Stimulated activated CD4-positive, alpha-beta T cell treated with anti-CD3 and anti-CD28 coated beads, Interleukin-2, amount 100 ng/mL, for 4 hours (primary cell): ENCODE measurements at places on chromosomes 12 and 14.

DNA sequence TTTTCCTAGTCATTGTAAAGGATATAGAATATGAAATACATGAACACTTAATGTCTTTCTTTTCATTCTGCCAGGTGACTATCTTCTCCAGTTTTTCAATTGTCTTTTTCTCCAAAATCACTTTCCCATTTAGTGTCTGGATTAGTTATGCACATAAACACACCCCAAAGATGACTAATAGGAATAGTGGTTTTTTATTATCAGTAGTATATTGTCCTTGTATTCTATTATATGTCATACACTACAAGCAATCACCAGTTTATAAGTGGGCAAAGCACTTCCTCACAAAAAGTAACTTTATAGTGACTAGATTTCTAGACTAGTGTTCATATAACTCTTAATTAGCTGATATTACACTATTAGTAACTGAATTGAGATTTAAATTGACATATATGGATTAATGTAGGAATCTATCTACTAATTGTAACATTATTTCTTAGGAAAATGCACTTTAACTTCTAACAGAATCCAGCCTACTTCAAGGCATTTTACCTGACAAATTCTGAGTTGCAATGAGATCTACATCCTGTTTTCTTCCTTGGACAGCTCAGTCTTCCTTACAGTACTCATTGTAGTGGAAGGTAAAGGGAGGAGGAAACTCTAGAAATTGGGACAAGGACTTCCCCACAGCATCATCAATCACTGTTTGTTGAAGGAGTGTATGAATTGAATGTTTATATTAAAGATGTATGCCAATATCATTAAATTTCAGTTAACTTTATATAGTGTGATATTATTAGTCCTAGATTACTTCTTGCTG is 186.1 kb upstream of the GARIN2 start:
- no peak for DNase-seq

DNA sequence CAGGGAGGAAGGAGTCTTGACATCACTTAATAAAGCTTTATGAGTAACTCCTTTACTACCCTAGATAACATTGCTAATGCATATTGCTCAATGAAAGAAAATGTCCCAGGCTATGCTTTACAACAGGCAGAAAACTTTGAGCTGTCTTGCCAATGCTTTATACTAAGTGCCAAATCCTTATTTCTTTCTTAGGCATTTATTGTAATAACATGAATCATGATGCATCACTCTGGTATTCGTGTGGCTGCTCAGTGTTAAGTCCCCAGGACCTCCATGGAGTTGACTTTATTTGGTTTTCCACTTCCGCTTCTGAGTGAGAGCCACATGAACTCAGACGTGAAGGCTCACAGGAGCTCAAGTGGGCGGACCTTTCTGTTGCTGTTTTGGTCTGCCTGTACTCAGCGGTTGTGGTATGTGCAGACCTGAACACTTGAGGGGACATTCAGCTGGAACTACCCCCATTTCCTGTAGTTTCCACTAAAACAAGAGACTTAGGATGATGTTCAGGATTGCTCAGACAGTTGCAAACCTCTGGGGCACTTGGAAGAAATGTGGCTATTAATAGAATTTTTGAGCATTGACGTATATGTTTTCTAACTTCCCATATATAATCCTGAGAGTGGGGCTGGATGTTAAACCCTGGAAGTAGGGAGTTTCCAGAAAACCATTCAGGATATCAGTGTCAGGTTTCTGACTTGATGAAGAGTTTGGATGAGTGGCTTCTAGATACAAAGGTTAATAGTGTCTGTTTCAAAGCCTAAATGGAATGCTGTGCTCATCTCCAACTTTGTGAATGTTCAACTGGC is 258.6 kb downstream of the MSRB3 start:
- no peak for DNase-seq

- DNase-seq = no peak
Measured at GRCh38 chr12:20213723-20214625, 154.4 kb upstream of the PDE3A start.

DNA sequence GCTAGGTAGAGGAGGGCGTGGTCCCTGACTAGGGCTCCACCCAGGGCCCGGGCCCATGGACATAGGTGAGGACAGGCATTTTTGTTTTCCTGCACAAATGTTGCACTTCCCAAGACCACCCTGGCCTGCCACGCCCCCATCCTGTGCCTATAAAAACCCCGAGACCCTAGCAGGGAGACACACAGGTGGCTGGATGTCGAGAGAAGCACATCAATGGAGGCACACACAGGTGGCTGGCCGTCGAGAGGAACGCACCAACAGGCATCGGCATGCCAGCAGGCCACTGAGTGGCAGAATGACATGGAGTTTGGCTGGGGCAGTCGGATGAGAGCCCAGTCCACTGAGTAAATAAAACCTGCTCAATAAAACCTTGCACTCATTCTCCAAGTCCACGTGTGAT is 157.9 kb upstream of the ABCD2 start:
- no peak for DNase-seq

- DNase-seq = no peak
Measured at GRCh38 chr12:112939761-112940381, 1.6 kb downstream of the OAS3 start.

DNA sequence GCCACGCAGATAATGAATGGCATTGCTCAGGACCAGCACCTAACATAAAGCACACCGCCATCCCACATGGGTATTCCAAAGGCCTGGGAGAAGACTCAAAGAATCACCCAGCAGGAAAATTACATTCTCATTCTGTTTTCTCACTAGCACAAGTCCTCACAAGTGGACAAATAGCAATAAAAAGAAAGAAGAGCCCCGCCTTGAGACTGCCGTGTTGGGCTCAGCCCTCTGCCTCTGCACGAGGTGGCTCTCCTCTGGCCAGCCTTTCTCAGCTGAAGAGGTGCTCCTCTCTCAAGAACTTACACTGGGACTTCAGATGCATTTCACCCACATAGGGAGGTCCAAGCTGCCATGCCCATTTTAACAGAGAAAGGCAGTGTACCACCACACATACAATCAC is 207.5 kb downstream of the SPTSSA start:
- DNase-seq = no peak

GRCh38 chr14:54120260-54120659 is 163.6 kb upstream of the BMP4 start:
- no peak for DNase-seq

DNA sequence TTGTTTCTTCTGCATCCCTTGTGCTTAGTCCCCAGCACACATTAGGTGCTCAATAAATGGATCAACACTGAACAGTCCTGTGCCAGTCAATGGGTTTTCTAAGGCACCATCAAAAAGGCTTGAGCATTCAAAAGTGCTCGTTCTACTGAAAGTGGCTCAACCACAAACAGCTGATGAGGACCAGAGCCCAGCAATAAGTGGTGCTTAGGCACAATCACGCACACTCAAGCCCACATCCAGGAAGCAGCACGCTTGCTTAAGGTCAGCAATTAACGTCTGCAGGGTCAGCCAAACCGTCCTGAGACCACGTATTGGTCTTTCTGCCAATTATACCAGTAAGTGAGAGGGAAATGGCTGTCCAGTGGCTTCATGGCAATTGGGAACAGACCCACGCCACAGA is 56.5 kb downstream of the PRIMA1 start:
- DNase-seq = no peak

DNA sequence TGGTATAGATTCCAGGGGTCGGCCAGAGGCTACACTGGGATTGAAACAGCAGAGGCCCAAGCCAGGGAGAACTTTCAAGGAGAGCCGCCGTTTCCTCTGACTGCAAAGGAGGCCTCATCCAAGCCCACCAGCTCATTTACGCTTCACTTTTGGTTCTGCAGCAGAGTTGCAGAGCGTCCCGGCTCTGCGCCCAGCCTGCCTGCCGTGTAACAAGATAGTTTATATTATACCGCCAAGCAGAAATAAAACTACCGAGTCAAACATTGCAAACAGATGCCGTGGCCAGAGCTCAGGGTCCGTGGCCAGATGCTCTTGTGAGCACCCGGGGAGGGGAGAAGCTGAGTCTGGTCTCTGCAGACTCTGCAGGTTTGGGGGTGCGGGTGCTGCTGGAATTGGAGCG is 60.7 kb upstream of the TBX3 start:
- DNase-seq = no peak

- no peak for DNase-seq
Measured at GRCh38 chr12:46553266-46553665, 180.7 kb upstream of the SLC38A2 start.

DNA sequence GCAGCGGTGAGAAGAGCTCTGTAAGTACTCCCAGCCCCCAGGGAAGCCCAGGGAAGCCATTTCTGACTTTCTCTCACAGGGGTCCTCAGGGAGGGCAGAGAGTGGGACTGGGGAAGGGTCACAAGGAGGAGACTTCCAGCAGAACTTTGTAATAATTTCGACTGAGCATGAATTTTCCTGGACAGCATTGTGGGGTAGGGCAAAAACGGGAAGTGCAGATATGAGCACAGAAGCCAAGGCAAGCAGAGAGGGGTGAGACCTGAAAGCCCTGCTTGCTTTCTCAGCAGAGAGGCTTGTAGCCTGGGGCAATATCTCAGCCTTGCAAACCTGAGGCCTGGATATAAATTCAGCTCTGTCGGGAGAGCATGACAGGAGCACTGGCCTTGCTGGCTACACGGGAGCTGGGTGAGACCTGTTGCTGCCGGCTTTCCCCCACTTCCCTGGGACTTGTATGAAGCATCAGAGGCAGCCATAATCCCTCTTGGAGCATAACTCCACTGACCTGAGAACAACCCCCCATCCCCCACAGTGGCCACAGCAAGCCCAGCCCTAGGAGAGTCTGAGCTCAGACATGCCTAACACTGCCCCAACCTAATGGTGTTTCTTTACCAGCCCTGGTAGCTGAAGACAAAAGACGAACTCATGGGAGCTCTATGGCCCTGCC is 9.8 kb upstream of the IQSEC3 start:
- no peak for DNase-seq

DNA sequence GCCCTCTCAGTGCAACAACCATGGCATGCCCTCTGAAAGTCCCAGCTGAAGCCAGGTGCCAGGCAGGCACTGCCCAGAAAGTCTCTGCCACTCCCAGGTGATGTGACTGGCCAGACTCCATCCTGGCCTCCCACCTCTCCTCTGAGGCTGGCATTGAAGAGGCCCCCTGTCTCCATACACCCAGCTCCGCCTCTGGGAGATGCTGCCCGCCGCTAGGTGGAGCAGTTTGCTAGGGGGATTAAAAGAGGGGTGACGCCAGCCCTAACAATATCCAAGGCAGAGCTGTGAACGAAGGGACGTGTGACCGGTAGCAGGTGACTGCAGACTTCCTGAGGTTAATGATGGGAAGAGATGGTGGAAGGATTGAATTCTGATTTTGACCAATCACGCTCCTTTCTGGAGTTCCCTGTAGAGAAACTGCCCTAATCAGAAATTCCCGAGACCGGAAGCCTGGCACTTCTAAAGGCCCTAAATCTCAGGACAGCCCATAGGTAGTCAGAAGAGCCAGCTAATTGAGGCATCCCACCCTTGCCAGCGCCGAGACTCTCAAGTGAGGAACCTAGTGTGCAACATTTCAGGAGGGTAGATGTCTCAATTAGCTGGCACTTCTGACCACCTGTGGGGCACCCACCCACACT is 8.3 kb upstream of the PLEK2 start:
- no peak for DNase-seq

GRCh38 chr12:131959641-131960589 is 10.2 kb downstream of the EP400 start:
- DNase-seq = no peak

- DNase-seq = peak; percentile 66
Measured at GRCh38 chr12:57124261-57124877, 3.9 kb upstream of the LRP1 start.

- no peak for DNase-seq
Measured at GRCh38 chr12:69027411-69027881, 94.5 kb upstream of the CPM start.
